ENCODE measurements at places on chromosomes 5 and 9. TPM values are rescaled to one million over a fixed set of nuclear protein-coding genes. Genes with fewer than 3 reads are reported as not detected.

- H3K27ac ChIP-seq: no peak overlapping the region
- H3K36me3 ChIP-seq: no peaks in the 10 kb centered on the region
- H3K4me1 ChIP-seq: no peaks in the 10 kb centered on the region
- DNase-seq: peak; percentile 87
These were observed 1.6 kb upstream of the BRINP1 start for GRCh38 chr9:119370816-119371215.

Gene IFNA13
- not detected for total RNA-seq

Gene KCNV2
- not detected for total RNA-seq

- no peaks in the 10 kb centered on the region for H3K36me3 ChIP-seq
- DNase-seq: no peak
- H3K27ac ChIP-seq: no peak overlapping the region
- peaks cover 6% of the 10 kb centered on the region for H3K4me1 ChIP-seq
- no peaks in the 10 kb centered on the region for H3K27me3 ChIP-seq
These were observed 26.3 kb upstream of the GABRP start for GRCh38 chr5:170757182-170757601.

DNA sequence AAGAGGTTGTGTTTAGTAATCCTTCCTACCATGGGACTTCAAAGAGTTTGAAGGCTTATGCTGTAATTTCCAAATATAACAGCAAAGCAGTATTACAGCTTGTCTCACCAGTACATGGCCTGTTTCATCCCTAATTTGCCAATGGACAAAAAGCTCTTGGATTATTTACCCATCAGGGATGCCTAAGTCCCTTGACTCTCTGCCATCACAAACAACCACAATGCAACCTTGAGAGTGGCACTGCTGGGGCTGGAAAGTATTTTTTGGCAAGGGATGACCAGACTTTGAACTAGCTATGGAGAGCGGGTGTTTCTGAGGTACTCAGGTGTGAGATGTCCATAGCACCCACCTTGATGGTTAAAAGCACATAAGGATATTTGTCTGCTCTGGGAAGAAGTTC, 9.1 kb downstream of the MAMDC2 start:
- no peak overlapping the region for H3K4me3 ChIP-seq
- no peaks in the 10 kb centered on the region for H3K27me3 ChIP-seq
- H3K36me3 ChIP-seq: no peaks in the 10 kb centered on the region
- peaks cover 22% of the 10 kb centered on the region for H3K4me1 ChIP-seq
- H3K27ac ChIP-seq: no peak overlapping the region

Gene PCDHGA7
- total RNA-seq: 6.5 TPM

Gene ANKRD34B
- total RNA-seq: not detected
